Stimulated activated CD8-positive, alpha-beta memory T cell treated with anti-CD3 and anti-CD28 coated beads, Interleukin-4, amount 100 ng/mL, for 48 hours (primary cell): ENCODE measurements at places on chromosomes 7 and 10.

GRCh38 chr10:52977581-52977980 lies 205.0 kb upstream of the MBL2 start:
- no peak for DNase-seq

- DNase-seq: no peak
Observed at GRCh38 chr10:86330778-86331763, 35.5 kb downstream of the GRID1 start.

DNA sequence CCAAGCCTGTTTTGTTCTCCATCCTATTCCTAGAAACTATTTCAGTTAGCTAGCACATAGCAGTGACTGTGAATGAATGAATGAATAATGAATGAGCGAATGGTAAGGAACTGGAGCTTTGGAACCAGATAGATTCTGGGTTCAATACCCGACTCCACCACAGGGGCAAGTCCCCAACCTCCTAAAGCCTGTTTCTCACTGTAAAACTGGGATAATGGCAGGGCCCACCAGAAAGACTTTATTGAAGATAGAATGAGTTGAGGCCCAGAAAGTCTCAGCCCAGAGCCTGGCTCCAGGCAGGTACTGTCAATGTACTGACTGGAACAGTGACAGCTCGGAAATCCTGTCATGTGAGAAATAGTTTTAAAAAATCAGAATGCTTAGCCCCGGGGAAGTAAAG lies 1.1 kb upstream of the CDH23 start:
- peak; percentile 14 for DNase-seq

GRCh38 chr7:299628-300027 lies 9.7 kb downstream of the FOXL3 start:
- no peak for DNase-seq

- no peak for DNase-seq
Observed at GRCh38 chr7:55286666-55287065, 78.5 kb upstream of the LANCL2 start.

DNA sequence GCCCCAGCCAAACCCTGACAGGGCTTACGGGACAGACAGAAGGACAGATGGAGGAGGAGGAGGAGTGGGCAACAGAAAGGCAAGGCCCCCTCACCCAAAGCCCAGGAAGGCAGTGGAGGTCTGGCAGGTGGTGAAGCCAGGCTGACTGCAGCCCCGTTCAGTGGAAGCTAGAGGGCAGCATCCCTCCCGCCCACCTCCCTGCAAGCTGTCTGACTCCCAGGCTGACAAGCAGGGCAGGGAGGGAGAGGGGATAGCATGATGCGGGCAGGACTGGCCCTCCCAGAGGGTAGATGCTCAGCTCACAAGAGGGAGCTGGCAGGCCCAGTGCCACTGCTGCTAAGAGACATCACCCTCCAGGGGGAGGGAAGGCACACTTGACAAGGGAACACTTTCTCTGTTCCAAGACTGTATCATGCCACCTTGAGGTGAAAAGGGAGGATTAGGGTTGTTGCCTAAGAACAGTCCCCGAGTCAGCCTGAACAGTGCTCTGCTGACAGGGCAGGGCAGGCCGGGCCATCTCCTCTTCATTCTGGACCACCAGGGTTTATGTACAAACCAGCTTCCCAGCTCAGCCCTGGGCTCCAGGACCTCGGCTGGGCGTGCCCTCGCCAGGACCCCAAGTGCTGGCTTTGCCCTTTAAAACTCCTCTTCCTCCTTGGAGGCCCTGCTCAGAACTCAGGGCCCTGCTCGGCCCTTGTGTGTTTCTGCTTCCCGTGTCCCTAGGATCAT lies 61.8 kb downstream of the RASGEF1A start:
- DNase-seq: peak; percentile 75

DNA sequence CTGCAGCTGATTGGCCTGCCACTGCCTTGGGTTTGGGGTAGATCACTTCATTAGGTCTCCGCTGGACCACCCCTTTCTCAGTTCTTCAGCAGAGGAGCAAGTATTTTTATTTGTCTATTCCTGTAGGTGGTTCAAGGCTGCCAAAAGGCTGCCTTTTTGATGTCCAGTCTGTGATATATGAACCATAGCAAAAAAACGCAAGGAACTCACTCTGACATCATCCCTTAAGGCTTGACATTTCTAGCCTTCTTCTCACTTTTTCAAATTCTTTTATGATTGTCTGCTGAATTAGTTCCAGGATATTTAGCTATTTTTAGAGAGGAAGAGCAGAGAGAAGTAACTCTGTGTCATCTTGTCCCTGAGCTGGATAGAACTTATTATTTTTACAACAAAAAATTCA lies 269.2 kb downstream of the BAMBI start:
- DNase-seq: no peak

DNA sequence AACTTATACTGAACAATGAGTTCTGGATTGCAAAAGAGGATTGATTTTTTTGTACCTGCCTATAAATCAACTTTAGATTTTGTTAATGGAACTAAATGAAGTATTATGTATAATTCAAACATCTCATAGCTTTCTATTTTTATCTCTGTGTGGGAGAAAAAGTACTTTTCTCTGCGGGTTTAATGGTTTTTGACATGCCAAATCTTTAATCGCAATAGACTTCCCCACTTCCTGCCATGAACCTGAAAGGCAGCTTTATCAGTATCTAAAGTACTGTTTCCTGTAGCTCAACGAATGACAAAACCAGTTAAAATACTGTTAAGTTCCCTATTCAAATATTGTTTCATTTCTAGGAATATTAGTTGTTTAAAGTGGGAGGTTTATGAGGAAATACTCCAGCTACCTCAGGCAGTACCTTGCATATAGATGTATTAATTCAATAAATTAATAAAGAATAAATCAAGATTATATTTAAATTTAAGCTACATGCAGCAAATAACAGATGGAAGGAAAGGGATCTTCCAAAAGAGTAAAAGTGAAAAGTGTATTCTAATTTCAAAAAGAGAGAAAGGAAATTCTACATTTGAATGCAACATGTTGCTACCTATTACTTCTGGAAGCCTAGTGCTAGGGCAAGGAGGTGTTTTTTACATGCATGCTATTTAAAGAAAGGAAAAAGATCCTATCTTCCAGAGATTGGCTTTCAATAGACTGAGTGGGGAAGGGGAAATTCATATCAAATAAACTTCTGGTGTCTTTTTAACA lies 75.9 kb downstream of the SVOPL start:
- DNase-seq: no peak

- DNase-seq: no peak
Observed at GRCh38 chr7:4173615-4174014, 508.5 kb upstream of the FOXK1 start.

GRCh38 chr10:123889821-123890220 lies 1.8 kb downstream of the CPXM2 start:
- no peak for DNase-seq
